ENCODE measurements at places on chromosomes 2 and 18.
A peak's percentile ranks its signal among the peaks of the same experiment; 100 is the strongest.

DNA sequence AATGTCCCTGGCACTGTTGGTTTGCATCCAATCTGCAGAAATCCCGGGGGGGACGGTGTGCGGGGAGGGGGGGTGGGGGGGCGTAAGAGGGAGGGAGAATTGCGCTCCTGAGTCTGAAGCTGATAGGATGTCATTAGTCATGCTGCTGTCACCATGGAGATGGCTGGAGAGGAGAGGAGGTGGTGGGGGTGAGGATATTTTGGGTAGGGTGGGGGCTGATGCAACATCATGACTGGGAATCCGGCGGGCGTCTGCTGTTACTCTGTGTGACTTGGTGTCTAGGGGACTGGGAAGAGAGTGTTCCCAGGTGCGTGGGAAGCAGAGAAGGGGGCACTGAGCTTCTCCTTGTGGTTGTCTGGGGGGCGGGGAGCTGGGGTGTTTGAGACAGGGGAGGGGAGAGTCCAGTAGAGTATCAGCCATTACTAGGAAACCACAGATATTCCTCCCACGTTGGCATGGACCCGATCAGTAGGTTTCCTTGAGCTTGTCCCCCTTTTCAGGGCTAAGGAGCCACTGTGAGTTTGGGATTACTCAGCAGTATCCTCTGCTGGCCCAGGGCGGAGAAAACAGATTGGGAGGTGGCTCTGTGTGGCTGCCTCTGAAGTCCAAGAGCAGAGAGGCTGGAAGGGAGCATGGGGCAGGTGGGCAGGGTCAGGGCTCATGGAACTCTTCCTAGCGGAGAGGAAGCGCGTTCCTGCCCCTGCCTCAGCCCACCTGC lies 18.9 kb downstream of the TET3 start:
- DNase-seq, result peak; percentile 59

GRCh38 chr2:221999717-222000116 lies 299.1 kb downstream of the PAX3 start:
- peak; percentile 68 for DNase-seq

DNA sequence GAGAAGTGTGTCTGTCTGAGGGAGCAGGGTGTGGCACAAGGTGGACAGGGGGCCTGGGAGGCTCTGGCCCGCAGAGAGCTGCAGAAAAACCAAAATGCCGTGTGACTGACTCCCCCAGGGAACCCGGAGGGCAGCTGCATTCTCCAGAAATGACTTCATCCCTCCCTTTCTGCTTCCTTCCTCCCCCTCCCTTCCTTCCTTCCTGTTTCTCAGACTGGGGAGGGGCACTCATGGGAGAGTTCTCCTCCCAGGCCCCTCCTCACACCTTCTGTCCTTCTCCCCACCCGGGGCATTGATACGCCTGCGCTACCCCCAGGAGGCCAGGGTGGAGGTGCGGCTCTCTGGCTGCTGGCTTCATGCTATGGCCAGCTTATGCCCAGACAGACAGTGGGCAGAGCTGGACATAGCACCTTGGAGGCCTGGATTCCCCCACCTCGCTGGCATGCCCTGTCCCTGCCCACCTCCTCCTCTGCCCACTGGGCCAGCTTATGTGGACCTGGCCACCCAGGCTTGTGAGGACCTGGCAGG lies 8.2 kb upstream of the GPR17 start:
- peak; percentile 67 for DNase-seq

GRCh38 chr2:240358821-240359397 lies 76.6 kb upstream of the GPC1 start:
- DNase-seq, result no peak

- no peak for DNase-seq
Observed at GRCh38 chr2:109272461-109272860, 143.5 kb downstream of the SH3RF3 start.

GRCh38 chr2:234932591-234933168 lies 19.1 kb upstream of the SH3BP4 start:
- DNase-seq, result no peak

- peak; percentile 16 for DNase-seq
Observed at GRCh38 chr18:35231052-35231451, 9.8 kb upstream of the ZNF397 start.

GRCh38 chr2:234488913-234489451 lies 7.9 kb downstream of the ARL4C start:
- no peak for DNase-seq

- DNase-seq, result no peak
Observed at GRCh38 chr2:27893006-27893405, 2.5 kb downstream of the BABAM2 start.

DNA sequence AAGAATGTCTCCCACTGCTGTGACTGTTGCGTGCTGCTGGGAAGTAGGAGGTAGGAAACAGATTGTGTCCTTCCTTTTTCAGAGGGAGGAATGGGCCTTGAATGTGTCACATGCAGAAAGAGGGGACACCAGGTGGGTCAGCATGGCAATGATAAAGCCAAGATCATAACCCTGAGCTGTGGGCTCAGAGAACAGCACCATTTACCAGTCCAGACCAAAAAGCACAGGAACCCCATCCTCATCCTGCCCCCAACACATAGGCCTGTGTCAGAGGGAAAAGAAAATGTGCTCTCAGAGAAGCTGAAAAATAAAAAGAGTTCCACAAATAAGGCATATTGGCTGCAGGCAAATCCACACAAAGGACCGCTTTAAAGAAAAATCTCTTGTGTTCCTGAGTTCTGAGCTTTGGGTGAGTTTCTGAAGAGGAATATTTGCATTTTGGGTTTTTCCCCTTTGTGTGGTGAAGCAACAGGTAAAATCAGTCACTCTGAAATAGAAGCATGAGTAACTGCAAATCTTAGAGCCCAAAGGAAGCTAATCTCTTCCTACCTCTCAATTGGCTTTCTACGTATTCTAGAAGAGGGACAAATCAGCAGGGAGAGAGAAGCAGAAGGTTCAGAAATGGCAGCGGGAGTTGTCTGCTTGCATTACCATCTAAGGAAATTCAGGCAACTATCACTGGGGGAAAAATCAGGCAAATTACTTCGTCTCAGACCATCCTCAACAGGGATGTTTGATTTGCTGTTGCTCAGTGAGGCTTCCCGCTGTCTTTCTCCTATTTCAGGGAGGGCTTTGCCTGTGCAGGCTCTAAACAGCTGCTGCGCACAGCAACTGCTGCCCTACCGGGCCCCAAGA lies 106.8 kb downstream of the BCL11A start:
- no peak for DNase-seq

DNA sequence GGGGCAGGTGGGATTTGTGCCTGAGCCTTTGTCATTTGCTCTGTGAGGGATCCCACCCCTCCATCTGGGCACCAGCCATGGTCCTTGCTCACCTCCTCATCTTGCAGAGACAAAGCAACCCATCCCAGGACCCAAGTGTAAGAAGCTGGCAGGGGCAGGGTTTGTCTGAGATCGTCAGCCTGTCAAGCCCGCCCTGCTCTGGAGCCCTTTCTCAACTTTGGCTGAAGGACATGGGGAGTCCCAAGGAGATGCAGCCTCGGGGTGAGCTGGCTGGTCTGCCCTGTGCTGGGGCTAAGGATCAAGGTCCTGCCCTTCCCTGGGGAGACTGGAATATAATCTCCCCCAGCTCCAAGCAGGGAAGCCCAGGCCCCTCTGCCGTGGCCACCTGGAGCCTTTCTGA lies 86.0 kb downstream of the CAPN13 start:
- DNase-seq, result no peak

DNA sequence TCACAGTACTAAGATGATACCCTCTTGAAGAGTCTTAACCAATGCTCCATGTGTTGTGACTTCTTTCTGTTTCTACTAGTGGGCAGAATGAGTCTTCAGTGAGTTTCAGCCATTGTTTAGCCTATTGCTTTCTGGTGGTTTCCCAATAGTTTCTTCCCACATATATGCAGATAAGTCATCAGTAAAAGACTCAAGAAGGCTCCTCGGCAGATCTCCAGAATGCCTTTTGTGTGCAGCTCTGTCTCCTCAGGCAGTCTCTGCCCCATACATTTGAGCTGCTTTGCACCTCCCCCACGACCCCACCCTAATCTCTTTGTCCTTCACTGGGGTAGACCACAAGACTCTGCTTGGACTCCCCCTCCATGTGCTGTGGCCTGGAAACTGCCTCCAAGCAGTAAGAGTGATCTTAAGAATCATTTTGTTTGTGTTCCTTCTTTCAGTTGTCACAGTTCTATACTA lies 71.6 kb upstream of the CHRNA1 start:
- peak; percentile 83 for DNase-seq

GRCh38 chr18:23386317-23386716 lies 66.8 kb upstream of the RIOK3 start:
- DNase-seq, result no peak

DNA sequence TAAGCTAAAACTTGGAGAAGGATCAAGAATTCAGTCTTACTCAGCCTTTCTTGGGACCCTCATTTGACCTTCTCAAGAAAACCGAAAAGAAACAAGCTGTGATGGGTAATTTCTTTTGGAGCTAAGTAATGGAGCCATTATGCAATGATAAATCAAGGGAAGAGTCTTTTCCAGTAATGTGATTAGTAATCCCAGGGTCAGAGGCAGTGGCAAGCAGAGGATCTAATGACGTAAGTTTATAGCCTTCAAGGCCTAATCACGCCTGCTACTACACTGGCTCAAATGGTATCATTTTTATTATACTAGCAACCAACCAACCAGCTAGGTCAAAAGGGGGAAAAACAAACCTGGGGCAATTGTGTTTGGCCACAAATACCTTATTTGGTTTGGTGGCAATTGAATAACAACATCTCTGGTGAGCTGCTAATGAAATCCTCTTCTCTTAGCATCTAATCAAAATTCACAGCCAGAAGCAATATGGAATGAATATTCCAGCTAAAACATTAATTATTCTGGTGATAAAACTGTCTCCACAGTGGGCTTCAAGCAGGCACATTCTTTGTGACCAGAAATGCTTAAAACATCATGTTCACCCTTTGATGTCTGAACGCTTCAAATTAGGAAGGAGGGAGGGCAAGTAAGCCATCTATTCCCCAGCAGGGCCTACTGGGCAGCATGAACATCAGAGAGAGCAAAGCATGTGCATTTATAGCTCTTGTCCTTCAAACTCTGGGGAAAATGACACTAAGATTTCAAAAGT lies 114.9 kb upstream of the SULT1C3 start:
- DNase-seq, result no peak

- peak; percentile 35 for DNase-seq
Observed at GRCh38 chr2:149330127-149331022, at the start of gene LYPD6. Gene LYPD6, plus strand, starts transcription at chr2:149330587. Its CDS starts 107,122 bp downstream, at chr2:149437709.

- DNase-seq, result no peak
Observed at GRCh38 chr2:14716319-14716718, 83.8 kb downstream of the LRATD1 start.

GRCh38 chr2:133937669-133938068 lies 316.2 kb upstream of the MGAT5 start:
- DNase-seq, result no peak

DNA sequence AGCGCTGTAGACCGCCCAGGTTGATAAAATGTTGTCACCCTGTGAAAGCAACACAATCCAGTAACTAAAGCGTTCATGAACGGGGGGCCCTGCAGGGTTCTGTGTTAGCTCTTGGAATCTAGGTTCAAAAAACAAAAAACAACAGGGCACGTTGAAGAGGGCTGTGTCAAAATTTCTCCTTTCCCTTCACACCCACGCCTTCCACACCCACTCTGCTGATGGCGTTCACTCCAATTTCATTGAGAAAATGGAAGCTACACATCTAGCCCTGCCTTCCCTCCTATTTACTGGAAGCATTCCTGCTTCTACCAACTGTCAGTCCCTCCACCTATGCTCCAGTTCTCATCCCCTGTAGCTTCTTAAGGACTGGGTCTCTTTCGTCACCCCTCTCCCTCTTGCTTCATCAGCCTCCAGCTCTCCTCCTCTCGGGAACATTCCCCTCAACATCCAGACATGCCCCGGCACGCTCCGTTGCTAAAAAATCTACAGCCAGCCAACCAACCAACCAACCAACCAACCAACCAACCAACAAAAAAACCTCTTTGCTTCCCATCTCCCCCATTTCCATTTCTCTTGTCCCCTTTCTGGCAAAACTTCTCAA lies 98.4 kb upstream of the SP3 start:
- no peak for DNase-seq

DNA sequence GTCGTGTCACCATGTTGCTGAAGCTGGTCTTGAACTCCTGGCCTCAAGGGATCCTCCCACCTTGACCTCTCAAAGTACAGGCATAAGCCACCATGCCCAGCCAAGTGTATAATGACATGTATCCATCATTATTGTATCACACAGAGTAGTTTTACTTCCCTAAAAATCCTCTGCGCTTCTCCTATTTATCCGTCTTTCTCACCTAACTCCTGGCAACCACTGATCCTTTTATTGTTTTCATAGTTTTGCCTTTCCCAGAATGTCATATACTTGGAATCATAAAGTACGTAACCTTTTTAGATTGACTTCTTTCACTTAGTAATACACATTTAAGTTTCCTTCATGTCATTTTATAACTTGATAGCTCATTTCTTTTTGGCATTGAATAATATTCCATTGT lies 51.0 kb downstream of the ZC3H15 start:
- DNase-seq, result no peak

DNA sequence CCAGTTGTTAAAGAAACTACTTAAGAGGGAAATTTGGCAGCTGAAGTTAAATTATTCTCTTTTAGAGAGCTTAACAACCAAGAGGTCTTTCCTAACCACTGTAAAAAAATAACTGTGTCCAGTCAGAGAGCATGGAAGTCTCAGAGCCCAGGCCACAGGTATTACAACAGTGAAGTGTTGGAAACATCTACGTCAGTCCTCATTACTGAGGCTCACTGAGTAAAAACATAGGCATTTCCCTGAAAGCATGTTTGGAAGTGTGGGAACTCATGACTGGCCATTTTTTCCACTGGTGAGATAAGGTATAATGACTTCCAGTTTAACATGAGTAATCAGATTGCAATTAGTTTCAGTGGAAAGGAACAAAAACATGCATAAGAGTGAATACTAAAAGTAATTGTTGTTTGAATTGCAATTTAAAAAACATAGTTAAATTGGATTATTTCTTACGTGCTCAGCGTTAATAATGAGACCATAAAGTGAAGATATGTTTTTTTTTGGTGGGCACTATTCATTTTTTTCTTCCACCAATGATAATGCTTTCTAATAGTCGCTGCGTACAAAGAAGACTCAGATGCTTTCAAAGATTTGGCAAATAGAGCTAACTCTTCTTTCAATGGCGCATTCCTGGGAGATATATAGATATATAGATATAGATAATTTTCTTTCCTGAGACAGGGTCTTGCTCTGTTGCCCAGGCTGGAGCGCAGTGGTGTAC lies 60.8 kb downstream of the EFEMP1 start:
- peak; percentile 99 for DNase-seq

DNA sequence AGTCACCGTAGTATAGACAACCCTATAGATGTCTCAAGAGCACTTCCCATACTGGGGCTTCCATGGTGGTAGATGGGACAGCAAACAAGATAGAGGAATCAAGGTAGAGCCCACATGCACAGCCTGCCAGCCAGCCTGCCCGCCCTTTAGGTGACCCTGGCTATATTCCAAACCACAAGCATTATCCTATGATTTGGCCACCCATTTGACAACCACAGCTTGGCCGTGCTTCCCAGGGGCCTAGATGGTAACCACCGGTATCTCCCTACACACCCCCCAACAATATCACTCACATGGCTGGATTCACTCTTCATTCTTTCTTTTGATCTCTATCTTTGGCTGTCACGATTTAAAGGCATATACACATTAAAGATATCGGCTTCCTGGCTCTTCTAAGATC lies 85.3 kb downstream of the CDK15 start:
- no peak for DNase-seq

GRCh38 chr2:108165729-108166128 lies 74.0 kb upstream of the SULT1C3 start:
- no peak for DNase-seq

GRCh38 chr2:84223191-84223590 lies 235.9 kb downstream of the SUCLG1 start:
- peak; percentile 24 for DNase-seq

Data from HS-5 (cell line).